ENCODE measurements at places on chromosomes 2 and 18.

DNA sequence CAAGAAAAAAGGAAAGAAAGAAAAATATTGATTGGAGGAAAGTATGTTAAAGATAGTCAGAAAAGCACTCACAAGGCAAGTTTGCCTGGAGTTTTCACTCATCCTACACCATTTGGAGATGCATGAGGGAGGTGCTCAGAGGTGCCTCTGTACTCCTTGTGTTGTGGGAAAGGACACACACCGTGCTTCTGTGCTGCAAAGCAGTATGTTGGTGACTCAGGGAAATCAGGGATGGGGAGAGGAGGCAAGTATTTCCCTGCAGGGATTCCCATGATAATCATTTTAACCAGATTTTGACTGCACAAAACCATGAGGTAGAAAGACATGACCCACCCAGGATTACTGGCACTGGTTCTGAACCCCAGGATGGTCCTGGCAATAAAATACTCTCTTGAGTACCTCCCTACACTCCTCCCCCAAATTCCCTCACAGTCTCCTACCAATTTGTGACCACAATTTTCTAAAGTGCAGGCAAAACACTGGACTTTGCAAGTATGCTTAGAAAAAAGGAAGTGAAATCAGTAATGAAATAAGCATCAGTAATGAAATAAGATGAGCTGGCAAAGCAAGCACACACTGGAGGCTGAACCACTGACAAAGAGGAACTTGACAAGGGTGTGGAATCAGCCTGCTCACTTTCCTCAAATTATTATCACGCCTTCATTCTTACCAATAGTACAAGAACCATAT lies 155.5 kb upstream of the ACVR2A start:
- no peak for DNase-seq

DNA sequence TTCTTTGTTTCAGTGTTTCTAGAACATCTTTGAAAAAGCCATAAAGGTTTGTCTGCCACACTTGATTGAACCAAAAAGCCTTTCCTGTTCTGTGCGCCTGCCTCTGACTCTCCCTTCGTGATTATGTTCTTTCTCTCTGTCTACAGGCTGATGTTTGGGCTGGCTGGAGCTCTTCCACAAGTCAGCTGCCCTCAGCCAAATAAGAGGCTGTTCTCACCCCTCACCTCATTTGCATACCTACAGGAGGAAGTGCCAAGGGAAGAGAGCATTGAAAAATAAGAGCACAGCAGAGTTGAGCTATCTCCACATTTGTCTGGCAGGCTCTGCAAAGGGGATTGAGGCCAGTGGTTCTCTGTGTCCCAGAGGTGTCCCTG lies 15.8 kb downstream of the INPP5D start:
- no peak for DNase-seq

DNA sequence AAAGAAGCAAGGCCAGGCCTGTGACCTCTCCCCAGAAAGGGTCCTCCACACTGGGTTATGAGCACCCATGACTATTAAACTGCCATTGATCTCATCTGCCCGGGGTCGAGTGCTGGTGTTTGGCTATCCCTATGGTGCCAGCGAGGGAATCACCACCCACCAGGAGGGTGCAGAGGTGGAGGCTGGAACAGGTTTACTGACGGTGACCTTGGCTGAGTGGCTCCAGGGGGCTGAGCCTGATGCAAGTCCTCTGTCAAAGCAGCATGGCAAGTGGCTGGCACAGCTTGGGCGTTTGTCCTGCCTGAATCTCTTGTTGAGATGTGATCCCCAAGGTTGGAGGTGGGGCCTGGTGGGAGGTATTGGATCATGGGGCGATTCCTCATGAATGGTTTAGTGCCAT lies 196.4 kb upstream of the HDAC4 start:
- DNase-seq = no peak

DNA sequence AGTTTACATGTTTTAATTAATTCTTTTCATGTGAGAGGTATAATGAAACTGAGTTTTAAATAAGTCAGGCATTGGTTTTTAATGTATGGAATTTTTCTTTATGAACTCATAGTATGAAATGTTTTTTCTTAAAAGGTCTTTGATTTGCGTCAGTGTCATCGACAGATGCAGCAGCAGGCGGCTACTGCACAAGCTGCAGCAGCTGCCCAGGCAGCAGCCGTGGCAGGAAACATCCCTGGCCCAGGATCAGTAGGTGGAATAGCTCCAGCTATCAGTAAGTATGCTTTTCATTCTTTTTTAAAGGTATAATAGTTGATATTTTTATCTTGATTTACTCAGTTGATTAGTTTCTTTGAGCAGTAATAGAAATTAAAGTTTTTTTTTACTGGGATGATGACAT lies 46.5 kb downstream of the SMAD4 start:
- no peak for DNase-seq

DNA sequence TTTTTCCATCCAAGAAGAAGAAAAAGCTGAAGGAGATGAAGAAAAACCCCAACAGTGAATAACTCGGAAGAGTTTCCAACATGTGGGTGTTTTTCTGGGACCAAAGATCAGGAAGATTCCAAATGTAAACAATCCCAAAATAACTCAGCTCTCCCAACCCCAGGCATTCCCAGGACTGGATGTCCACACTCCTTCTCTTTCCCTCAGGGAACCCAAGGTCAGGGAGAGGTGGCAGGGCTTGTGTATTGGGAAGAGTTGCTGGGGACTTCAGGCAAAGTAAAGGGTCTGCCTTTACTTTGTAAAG lies 268.0 kb downstream of the DYSF start:
- no peak for DNase-seq

GRCh38 chr18:49890041-49890440 lies 76.7 kb upstream of the ACAA2 start:
- no peak for DNase-seq

DNA sequence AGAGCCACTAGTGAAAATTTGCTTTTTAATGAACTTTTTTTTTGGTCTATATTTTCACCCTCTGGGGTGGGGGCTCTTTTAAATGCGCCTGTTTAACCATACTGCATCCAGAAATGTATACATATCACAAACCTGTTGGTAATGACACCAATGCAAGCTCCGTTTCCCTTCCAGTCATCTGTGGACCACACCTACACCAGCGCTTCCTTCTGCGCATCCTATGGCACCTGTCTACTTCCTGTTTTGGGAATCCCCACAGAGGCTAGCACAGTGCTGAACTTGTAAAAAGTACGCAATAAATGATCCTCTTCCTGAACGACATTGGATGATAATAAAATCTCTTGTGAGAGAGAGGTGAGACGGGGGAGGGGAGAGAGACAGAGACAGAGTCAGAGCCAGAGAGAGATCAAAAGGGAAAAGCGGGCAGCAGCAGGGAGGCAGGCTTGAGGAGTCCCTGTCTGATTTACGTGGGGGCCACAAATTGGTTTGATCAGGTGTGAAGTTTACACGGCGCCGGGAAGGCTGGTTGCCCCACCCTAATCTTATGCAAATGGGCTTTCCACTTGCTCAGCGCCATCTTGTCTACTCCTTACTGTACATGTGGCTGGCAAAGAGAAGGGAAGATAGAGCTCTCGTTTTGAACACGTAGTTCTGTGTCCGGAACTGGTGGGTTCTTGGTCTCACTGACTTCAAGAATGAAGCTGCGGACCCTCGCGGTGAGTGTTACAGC lies 38.1 kb upstream of the SLC38A11 start:
- no peak for DNase-seq

GRCh38 chr18:3794537-3795348 lies 344.8 kb downstream of the TGIF1 start:
- DNase-seq = no peak

DNA sequence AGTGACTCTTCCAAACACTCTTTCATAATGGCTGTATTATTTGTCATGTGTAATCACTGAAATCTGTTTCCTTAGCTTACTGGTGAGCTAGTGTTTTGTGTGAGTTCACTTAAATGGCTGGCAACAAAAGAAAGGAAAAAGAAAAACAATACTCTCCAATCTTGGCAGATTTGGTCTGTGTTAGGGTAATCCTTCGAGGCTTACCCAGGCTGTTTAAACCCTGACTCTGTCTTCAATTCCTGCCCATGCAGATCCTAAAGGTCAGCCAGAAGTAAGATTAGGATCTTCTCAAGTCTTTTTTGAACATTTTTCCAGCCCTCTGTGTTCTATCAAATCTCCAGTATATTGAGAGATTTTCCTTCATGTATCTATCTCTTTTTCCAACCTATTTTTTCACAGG lies 85.3 kb downstream of the CCDC178 start:
- no peak for DNase-seq

- no peak for DNase-seq
Measured at GRCh38 chr2:209146682-209147320, 277.0 kb upstream of the MAP2 start.

DNA sequence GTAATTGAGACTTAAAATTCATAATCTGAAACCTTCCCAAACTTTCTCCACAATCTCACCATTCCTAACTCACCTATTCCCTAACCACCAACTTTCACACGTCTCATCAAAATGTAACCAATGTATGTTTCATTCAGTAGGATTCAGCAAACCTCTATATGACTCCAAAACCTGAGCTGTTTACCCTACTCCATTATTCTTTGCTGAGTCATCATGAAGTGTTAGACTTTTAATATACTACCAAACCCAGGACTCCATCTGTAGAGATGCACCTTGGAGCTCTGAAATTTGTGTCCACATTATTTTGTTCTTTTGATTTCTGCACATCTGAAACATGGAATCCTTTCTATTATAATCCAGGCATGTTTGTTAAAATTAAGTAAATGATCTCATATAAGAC lies 727.0 kb upstream of the PIK3C3 start:
- DNase-seq = no peak

DNA sequence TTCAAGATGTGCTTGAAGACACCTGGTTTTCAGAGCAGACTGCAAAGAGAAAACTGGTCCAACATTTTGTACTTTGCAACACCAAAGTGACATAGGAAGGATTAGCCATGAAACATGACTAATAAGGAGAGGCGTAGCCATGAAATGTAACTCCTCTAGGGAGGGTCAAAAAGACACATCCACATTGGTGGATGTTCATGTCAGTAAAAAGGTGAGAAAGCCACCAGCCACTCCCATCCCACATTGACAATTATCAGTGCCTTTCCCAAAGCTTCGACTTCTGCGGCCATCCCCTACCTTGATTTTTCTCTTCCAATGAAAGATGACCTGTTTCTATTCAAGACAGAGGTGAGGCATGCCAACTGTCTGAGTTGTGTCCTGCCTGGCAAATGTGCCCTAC lies 223.2 kb downstream of the ALK start:
- no peak for DNase-seq

- no peak for DNase-seq
Measured at GRCh38 chr2:12678186-12678585, 38.5 kb upstream of the TRIB2 start.

- DNase-seq = no peak
Measured at GRCh38 chr2:224428787-224429440, 27.0 kb upstream of the FAM124B start.

- no peak for DNase-seq
Measured at GRCh38 chr2:230701308-230701707, 11.3 kb upstream of the CAB39 start.

- DNase-seq = no peak
Measured at GRCh38 chr18:78875016-78875777, 104.4 kb upstream of the SALL3 start.

DNA sequence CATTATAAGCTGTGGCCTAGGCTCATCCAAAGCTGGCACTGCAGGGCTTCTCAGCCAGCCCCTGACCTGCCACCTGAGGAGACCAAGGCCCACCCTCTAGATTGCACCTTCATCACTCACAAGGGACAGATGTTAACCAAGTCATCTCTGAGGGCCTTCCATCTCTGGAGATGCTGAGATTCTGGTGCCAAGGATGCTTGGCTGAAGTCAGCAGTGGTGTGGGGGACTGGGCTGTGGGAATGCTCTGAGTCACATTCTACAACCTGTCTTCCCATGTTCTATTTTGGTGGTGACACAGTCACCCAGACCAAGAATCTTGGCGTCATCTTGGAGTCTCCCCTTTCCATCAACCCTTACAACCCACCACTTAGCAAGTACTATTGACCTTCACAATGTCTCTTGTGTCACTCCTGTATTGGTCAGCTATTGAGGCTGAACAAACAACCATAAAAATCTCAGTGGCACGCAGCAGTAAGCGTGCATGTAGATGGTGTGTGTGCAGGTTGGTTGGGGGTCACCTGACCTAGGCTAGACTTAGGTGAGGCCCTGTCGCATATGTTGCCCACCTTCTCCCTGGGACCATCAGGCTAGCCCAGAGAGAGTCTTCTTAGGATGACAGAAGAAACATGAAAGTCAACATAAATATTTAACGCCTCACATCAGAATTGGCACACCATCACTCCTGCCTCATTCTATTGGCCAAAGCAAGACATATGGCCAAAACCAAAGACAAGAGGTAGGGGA lies 135.0 kb downstream of the SMAD7 start:
- peak; percentile 39 for DNase-seq

DNA sequence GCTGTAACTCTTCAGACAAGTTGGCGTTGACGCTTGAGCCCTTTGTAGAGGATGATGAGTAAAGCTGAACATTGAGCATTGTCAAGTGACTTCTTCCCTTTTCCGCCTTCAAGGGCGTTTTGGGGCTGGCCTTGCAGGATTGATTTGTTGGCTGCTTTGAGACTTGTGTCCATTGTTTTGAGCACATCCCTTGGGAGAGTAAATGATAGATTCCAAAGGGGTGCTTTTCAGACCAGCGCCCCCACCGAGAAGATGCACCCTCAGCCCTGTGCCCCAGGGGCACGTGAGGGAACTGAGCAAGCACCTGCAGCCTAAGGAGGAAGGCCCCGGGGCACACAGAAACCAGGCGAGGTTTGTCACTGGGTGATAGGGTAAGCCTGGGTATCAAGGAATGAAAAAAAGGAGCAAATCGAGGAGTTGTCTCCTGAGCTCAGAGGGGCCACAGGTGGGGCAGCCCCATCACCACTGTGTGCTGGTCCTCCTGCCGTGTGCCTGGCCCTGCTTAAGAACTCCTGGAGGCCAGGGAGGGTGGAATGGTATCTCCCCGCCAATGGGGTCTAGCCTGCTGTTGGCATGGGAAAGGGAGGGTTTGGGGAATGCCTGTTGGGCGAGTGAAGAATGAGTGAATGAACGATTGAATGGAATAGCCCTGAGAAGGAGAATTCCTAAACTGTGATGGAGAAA lies 64.0 kb downstream of the RAB31 start:
- no peak for DNase-seq

DNA sequence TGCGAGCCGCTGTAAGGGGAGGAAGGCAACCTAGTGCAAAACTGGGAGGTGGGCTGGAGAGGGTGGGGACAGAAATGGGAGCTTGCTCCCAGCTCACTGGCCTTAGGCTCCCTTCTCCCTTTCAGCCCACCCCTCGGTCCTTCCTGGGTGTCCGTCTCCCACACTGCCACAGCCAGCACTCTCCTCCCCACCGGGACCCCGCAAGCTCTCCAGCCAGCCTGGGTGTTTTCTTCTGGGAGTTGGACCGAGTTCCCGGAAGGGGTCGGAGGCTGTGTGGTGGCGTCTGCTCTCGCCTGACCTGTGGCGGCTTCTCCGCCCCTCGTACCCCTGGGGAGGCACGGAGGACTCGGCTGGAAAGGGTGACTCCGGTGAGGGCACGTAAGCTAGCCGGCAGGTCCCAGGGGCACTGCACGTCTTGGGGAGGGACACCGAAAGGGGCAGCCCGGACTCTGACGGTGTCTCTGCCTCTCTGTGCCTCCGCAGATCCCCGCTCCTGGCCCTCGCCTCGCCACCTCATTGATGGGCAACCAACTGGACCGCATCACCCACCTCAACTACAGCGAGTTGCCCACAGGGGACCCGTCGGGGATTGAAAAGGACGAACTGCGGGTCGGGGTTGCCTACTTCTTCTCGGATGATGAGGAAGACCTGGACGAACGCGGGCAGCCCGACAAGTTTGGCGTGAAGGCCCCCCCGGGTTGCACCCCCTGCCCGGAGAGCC lies 1.1 kb downstream of the LRATD1 start:
- no peak for DNase-seq

Measured in SJSA1 (cell line).